ENCODE measurements at places on chromosomes 3 and 15.
A peak's percentile ranks its signal among the peaks of the same experiment; 100 is the strongest.

- no peak for DNase-seq
Observed at GRCh38 chr3:39982665-39983357, 173.4 kb downstream of the MYRIP start.

DNA sequence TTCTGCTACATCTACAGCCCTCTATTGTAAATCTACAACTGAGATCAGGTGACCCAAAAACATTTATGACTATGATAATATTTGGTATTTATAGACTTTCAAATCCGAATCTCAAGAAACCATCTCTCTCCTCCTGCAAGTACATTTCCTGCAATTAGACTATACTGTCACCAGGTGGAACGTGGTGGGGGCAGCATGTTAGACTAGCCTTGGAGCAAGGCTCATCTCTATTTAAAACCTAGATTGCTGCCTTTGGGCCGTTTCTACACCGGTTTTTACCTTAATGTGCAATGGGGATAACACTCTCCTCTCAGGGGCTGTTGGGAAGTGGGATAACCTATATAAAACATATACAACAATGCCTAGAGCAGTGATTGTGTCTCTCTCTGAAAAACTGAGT lies 3.8 kb upstream of the KATNBL1 start:
- DNase-seq: no peak

- peak; percentile 97 for DNase-seq
Observed at GRCh38 chr3:146968204-146968651, 363.1 kb upstream of the PLSCR5 start.

- no peak for DNase-seq
Observed at GRCh38 chr3:171490901-171491300, 30.7 kb upstream of the TNIK start.

DNA sequence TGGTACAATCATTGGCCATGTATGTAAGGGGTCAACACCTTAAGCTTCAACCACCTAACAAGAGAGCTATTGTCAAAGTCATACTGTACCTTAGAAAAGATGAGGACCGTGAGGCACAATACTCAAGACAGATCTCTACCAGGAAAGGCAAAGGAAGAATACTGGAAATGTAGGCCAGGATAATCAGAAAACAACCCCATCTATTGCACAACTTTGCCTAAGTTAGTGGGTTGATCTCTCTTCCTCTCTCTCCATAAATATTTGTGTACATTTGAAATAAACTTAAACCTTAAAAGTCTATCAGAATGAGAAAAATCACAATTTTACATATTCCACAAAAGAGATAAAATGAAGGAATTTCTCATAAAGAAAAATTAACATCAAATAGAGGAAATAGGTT lies 556.9 kb downstream of the MECOM start:
- no peak for DNase-seq

GRCh38 chr3:108090049-108090700 lies 656 bp downstream of the CD47 start:
- peak; percentile 40 for DNase-seq

GRCh38 chr15:67100801-67101581 lies 35.6 kb downstream of the SMAD3 start:
- no peak for DNase-seq

DNA sequence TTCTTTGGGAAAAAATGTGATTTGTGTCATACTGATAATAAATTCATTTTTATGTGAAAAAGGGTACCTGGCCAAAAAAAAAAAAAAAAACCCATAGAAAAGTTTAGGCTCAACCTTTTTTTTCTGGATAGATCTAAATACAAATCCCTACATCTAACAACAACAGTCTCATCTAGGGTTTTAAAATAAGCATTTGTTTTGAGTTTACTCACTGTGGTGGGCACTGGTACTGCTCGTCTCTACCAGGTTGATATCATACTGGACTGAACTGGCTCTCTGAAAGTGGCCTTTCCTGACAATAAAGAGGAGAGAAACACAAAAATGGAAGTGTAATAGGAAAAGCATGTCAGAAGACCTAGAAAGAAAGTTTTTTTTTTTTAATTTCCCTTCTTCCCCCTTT lies 52.0 kb downstream of the FBXO22 start:
- no peak for DNase-seq

DNA sequence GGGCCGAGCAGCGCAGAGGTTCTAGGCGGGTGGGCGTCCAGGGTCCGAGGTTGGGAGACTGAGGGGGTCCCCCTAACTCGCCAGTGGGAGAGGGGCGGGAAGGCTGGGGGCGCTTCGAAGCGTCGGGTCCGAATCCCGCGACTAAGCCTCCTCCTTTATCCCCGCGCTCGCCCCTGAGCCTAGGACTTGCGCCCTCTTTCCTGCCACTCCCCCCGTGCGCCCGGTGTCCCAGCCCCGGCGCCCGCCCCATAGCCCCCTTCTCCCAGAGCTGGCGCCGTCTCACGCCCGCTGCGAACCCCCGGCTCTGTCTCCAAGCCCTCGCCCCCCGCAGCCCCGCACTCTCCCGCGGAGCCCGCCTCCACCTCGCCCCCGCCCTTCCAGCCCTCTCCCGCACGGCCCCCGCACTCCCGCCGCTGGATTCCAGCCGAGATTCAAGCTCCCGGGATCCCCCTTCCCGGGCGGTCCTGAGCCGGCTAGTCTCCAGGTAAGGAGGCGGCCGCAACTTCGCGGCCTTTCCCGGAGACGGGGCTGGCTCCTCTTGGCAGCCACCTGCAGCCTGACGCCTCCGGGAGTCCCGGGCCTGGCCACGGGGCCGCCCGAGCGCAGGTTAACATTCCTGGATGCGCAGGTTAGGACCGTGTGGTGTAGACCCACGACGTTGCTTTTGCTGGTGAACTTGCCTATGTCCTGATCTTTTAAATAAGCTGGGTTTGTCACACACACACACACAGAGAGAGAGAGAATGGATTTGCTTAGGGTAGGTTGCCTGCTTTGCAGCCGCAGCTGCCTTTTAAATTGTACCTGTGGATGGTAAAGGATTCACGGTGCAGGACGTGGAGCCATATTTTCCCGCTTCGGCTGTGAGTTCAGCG lies 563 bp downstream of the PXYLP1 start:
- no peak for DNase-seq

GRCh38 chr15:56208185-56208584 lies 35.5 kb downstream of the RFX7 start:
- no peak for DNase-seq

GRCh38 chr3:102207151-102207571 lies 227.7 kb upstream of the ZPLD1 start:
- peak; percentile 95 for DNase-seq

DNA sequence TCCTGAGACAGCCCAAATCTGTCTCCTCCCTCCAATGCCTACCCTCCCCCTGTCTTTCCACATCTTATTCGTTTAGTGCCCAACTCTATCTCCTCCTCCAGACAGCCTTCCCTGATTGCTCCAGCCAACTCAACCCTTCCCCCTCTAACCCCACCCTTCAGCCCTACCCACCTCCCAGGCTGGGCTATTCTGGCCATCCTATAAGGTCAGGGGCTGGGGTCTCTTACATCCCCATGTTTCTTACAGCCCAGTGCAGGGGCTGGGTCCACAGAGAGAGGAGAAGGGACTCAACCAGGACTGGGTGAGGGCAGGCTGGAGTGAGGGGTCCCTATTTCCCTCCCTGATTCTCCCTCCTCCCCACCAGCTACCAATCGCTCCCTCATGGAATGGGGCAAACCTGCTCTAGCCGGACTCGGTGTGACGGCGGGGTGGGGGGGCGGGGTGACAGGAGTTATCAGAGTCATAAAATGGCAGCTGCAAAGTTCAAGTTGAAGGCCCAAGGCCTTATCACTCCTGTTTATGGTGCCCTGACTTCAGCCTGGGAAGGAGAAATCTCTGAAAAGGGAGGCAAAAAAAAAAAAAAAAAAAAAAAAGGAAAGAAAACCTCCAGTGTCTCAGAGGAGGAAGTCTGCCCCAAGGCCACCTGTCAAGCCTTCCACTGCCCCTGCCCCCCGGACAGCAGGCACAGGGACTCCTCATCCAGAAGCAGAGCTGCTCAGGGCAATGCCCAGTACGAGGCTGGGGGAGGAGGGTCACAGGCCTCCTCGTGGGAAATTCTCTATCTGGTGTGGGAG lies 2.1 kb downstream of the VIPR1 start:
- no peak for DNase-seq

DNA sequence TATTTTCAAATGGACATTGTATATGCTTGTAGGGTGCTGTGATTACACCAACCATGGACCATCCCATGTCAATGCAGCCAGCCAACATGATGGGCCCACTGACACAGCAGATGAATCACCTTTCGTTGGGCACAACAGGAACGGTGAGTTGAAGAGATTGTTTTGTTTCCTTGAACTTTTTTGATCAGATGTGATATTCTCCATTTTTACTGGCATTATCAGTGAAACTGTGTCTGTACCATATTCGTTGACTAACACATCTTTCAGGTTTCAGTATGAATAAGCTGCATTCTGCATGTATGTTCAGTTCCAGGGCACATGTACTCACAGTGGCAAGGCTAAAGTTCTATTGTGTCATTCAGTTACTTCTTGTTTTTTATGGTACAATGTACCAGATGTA lies 655.2 kb downstream of the RBMS3 start:
- no peak for DNase-seq

- DNase-seq: no peak
Observed at GRCh38 chr15:81575436-81576123, 201.6 kb upstream of the TMC3 start.

- DNase-seq: no peak
Observed at GRCh38 chr15:69105451-69105985, 54.9 kb upstream of the GLCE start.

- DNase-seq: peak; percentile 68
Observed at GRCh38 chr15:39685999-39686613, 96.5 kb downstream of the FSIP1 start.

GRCh38 chr3:23740517-23740965 lies 65.2 kb upstream of the UBE2E1 start:
- DNase-seq: no peak

DNA sequence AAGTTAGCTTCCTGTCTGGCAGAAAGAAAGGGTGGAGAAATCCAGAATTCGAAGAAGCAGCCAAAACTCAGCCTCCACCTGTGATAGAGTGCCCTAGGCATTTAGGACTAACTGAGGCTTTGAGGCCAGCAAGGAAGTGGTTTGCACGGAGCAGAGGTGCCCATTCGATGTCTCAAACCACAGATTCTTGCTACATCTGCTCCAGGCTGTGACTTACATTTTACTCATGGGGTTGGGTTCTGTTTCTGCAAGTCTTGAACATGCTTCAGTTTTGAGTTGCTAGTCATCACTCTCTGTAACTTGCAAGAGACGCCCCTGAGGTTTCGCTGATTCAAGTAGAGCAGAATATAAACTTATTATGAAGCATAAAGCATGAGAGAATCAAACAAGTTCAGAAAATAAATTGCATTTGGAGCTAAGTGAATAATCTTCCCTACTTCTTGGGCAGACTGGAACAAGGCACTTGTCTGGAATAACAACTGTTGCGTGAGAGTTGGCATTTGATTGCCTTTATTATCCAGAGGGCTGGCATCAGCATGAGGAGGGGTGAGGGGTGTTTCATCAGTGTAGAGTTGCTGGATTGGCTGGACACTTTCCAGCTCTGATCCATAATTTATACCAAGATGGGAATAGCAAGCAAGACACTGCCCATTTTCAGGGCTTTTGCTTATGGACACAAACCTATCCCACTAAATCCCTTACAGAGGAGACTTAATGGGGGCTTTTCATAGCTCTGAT lies 256.5 kb downstream of the AGBL1 start:
- DNase-seq: peak; percentile 87

DNA sequence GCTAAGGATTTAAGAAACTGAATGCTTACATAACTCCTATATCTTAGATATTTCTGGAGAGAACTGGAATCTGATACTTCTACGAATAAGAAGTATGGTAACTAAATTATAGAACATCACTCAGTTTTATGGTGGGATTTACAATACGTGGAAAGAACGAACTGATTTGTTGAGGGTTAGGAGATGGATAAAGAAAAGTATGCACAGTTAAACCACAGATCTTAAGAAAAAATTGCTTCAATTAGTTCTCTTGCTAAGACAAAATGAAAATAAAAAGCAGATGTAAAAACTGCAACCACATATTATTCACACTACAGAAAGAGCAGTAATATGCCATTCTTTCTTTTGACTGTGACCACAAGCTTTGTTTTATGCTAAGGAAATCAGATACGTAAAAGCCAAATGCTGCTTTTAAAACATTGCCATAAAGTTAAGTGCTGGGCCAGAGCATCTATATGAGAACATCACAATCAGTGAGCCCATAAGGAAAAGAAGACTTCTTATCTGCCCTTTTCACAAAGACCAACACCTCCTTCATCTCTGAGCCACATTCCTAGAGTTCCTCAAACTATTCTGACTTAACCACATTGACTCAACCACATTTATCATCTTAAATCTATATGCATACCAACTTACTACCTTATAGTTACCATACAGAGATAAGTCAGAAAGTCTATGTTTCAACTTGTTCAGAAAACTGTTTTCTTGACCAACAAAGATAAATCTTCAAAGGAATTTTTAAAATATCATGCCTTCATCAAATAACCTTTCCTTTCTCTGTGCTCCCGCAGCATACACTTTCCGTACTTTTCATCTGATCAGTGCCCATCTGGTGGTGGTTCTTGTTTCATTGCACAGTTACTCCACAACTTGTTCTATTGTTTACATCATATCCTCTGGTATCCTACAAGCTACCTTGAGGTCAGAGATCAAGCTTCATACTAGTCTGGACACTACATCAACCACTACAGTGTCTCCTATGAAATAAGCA lies 61.7 kb downstream of the FSIP1 start:
- peak; percentile 89 for DNase-seq

GRCh38 chr15:35549567-35549966 lies 3.6 kb upstream of the DPH6 start:
- no peak for DNase-seq

GRCh38 chr3:17181413-17181907 lies 296.7 kb downstream of the PLCL2 start:
- DNase-seq: no peak

- no peak for DNase-seq
Observed at GRCh38 chr15:25767356-25768151, 95.6 kb downstream of the ATP10A start.

- no peak for DNase-seq
Observed at GRCh38 chr3:71463617-71464016, 119.9 kb downstream of the FOXP1 start.

GRCh38 chr3:71031914-71032521 lies 551.5 kb downstream of the FOXP1 start:
- no peak for DNase-seq

GRCh38 chr3:126433496-126434263 lies 39.0 kb downstream of the CFAP100 start:
- no peak for DNase-seq

- DNase-seq: no peak
Observed at GRCh38 chr3:141647562-141647915, 90.6 kb upstream of the RNF7 start.
